Esophagus squamous epithelium (tissue), 5 donors: ENCODE measurements at places on chromosomes 16 and 17.

DNA sequence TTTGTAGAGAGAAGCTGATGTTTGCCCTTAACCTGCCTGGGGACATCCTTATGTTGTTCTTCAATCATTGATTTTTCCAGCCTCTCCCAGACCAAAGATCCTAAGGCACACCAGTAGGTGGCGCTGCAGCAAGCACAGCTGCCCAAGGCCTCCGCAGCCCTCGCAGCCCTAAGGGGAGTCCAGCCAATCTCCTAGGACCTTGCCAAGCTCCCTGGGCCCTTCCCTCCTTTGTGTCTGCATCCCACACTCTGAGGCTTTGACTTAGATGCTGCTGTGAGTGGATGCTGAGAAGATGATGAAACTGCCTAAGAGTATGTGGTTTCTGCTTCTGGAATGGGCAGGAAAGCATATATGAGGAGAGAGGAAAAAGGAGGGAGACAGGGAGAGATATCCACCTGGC is 47.1 kb downstream of the SPACA3 start:
- no peak for DNase-seq

DNA sequence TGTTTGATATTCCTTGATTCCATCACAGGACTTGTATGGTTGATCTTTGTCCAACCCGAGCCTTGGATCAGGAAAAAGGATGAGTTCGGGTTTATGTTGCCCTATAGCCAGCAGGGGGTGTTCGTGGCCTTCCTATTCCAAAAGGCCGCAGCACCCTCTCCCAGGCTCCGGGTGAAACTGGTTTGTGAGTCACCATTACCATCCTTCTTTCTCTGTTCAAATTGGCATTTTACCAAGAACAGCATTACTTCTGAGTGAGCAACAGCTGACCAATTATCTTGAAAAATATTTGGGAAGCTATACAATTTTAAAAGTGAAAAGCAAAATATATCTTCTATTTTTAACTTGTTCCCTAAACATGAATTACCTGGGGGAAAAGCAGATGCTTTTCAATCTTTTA is 24.3 kb upstream of the KRT20 start:
- peak; percentile 27 for DNase-seq

- no peak for DNase-seq
Observed at GRCh38 chr17:75647921-75648320, 14.7 kb downstream of the SMIM5 start.

GRCh38 chr17:12627781-12628451 is 37.8 kb upstream of the MYOCD start:
- DNase-seq: no peak

GRCh38 chr16:48536614-48537200 is 73.3 kb downstream of the N4BP1 start:
- DNase-seq: no peak

DNA sequence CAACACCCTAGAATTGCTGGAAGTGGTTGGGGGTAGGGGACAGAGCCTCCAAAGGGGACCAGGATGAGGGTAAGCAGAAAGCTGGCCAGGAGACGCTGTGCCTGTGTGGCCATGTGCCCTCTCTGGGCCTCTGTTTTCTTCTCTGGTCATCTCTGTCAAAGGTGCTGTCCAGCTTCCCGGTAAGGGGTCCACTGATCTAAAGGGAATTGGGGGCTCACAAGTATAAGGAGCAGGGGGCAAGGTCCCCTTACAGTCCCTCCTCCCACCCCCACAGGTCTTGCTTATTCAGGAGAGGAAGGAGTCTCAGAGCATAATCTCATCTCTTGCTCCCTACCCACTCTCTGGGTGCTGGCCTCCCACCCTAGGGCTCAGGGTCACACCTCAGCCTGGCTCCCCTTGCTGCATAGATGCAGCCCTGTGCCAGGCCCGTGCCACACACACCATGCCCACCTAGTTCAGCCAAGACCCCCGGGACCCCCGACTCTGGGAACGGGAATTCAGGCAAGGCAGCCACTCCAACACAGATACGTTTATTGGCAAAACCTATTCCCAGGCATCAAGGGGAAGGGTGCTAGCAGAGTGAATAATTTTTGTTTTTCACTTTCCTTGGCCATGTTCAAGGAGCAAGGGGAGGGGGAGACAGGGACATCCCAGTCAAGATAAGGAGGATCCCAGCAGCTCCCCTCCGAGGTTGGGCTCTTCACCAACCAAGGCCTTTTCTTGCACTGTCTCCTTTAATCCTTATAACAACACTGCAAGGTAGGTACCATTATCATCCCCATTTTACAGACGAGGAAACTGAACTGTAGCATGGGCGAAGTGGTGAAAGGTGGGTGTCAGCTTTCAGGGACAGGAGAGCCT is 19.8 kb downstream of the SLC4A1 start:
- DNase-seq: no peak

- no peak for DNase-seq
Observed at GRCh38 chr16:62034231-62035114, 1.8 kb downstream of the CDH8 start.
